ENCODE measurements at places on chromosomes 12 and 14. TPM values are rescaled to one million over a fixed set of nuclear protein-coding genes. Genes with fewer than 3 reads are reported as not detected.

GRCh38 chr14:97010491-97011160 lies 213.4 kb downstream of the VRK1 start:
- DNase-seq: no peak

- DNase-seq: no peak
Observed at GRCh38 chr12:88643685-88644084, 63.4 kb upstream of the KITLG start.

FGF6 gene
- total RNA-seq: not detected

KRT78 gene
- total RNA-seq: not detected

All from activated naive CD4-positive, alpha-beta T cell treated with anti-CD3 and anti-CD28 coated beads for 36 hours (primary cell).